Activated gamma-delta T cell treated with Interleukin-2 at 50 U/mL for 16 hours (primary cell): ENCODE measurements at places on chromosomes 5 and 9.

DNA sequence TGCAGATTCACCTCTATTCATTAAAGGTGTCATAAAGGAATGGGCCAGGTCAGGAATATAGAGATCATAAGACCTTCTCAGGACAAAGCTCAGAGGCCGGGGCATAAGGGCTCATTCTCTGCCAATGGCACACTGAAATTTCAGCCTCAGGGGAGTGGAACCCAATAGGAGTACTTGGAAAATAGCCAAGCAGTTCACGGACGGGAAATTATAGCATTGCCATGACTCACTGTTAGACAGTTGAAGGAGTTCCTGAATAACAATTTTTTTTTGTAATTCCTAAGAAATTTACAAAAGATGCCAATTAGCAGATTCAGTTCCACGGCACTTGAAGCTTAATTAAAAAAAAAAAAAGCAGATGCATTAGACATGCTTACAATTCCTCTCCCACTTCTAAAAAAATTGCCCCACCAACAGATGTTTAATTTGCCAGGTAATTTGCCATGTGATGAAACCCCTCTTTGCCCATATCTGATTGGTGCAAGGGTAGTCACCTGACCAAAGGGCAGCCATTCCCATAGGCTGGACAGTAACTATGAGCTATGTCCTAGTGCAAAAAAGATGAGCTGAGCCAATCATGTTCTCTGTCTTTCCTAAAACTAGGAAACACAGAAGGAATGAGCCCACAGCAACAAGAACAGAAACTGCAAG, 58.6 kb downstream of the PTCD2 start:
- DNase-seq, result no peak

DNA sequence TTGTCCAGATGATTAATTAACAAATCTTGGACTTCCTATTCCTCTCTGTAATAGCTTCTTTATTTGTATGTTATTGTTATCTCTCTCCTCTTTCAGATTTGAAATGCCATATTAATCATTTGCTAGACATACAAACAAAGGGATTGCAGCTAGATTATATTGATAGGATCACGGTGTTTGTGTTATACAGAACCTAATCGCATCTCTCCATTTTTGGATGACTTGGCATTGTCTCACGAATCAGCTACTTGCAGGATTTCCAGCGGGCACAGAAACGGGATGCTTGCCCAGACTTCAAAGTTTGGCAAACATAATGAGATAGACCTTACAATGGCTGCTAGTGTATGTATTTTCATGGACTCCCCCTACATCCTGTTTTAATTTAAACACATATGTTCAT, 368.1 kb downstream of the TLE4 start:
- DNase-seq, result no peak

DNA sequence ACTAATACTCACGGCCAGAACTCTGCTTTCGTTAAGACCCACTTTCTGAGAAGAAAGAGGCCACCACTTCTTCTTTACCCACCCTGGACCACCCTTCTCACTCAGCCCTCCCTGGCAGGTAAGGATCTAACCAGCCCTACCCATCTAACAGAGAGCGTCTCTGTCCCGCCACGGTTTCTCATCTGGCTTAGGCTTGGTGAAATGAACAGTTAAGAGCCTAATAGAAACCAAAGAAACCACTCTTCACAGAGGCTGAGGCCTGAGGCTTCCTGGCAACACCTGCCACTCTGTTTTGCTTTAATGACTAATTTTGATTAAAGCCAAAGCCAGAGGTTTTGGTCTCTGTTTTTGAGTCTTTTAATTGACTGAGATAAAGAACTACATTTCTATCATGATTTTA, 354.1 kb upstream of the SLC30A5 start:
- no peak for DNase-seq

GRCh38 chr5:66209350-66209749, 65.2 kb downstream of the SREK1 start:
- DNase-seq, result no peak

GRCh38 chr9:88923653-88924288, 67.5 kb upstream of the S1PR3 start:
- no peak for DNase-seq

- DNase-seq, result no peak
Observed at GRCh38 chr5:146041180-146041789, 64.1 kb downstream of the PLAC8L1 start.

DNA sequence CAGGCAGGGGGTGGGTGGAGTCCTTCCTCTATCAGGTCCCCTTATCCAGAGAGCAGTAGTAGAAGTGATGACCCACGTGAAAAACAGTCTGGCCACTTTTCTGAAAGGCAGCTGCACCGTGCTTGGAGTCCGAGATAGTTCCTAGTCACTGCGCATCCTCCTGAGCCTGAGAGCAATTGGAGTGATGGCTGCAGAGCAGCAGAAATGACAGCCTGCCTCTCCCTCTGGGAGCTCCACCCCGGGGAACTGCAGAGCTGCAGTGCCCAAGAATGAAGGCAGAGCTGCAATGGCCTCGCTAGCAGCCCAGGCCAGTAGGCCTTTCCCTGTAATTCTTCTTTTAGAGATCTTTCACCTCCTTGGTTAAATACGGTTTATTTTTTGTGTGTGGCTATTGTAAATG, 82.6 kb downstream of the CETN3 start:
- no peak for DNase-seq

DNA sequence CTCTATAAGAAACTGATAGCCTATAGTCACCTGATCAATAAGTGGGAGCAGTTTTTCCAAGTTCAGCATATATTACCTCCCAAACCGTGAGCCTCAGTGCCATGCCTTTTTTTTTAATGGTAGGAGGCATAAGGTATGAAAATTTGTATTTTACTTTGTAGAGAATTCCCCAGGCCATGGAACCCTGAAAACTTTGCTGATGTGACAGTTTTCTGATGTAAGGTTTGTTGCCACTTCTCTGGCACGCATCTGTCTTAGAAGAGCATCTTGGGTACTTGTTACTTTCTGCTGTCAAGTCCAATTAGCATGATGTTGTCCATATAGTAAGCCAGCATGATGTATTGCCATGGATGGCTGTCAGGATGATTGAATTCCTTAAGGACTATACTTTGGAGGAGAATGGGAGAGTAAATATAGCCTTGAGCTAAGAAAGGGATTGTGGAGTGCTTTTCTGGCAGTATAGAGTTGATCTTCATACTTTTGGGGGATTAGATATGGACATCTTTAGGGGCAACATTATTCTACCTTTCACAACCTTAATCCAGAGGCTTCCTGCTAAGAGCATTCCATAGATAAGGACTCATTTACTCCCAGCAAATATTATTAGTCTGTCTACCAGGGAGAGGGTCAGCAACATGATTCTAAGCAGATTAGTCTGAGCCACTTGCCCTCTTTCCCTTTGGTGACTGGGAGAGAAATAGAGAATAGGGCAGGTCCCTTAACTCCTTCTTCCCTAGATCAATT, 389.6 kb downstream of the YTHDC2 start:
- no peak for DNase-seq

DNA sequence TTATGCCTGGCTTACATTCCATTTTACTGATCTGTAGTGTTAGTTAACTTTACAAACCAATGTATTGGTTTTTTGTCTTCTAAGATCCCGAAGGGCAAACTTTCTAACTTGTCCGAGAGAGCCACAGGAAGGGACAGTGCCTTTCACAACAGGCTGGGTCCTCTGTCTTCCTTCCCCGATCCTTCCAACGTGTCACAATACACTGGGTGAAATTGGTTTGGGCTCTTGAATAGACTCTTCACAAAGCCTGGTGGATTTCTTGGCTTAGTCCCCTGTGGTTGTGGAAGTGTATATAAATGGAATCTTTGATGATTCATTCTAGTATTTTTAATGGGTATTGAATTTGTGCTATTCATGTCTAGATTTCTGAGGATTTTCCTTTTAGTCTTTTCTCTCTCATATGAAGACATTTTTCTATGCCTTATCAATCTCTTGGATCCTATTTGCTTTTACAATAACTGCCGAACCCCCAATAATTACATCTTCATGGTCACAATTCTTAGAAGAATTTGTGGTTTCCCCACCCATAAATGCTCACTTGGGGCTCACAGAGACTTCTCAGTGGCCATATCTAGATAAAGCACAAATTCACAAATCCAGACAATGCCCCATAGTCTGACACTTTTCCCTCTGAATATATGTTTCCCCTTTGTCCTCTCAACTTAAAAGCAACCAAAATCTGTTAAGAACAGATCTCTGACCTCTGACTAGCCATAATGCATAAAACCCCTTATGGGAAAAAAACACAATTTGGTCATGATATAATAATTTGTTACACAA, 107.7 kb downstream of the MTRR start:
- DNase-seq, result no peak

- no peak for DNase-seq
Observed at GRCh38 chr5:162456086-162456485, 388.5 kb downstream of the GABRG2 start.

DNA sequence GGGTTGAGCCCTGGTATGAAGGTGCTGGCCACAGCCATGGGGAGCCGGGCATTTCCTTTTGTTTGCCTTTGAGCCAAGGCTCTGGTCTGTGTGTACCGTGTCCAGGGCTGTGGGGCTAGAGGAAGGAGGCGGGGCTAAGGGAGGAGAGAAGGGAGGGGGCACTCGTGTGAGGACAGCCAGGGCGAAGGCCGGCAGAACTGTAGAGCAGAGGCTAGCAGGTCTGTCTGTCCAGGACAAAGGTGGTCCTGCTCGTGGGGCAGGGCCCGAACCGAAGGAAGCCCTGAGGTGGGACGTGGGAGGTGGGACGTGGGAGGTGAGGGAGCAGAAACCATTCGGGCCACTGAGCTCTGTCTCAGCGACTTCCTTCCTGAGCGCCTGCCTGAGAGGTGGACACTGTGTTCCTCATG, 41.3 kb upstream of the TESK1 start:
- no peak for DNase-seq

GRCh38 chr5:180115326-180116076, 43.9 kb upstream of the RNF130 start:
- no peak for DNase-seq

DNA sequence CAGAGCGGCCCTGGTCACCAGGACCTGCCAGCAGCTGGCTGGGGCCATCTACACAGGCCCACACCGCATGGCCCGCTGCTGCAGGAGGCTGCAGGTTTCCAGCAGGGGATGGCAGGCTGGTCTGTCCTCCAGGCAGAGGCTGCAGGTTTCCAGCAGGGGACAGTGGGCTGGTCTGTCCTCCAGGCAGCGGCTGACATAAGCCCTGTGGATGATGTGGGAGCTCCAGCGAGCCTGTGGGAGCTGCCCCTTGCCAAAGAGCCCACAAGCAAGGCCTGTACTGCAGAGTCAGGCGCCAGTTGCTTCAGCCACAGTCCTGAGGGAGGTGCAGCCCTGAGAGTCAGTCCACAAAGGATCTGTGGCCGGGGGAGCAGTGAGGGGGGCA, 18.5 kb downstream of the TPPP start:
- DNase-seq, result no peak

DNA sequence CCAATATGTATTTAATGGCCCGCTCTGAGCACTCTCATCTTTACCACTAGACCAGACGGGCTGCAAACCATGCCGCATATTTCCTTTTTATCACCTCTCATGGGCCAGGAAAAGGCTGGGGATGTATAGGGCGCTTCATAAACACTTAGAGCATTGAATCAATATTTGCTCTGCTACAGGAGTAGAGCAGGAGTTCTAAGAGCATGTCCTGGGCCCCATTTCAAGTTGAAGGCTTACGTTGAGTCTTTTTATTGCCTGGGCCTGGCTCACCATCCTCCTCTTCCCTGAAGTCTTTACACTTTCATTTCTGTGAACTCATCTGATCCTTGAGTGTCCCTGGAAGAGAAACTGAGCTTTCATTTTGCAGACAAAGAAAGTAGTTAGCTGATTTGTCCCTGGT, 112.4 kb downstream of the FSTL4 start:
- no peak for DNase-seq

- no peak for DNase-seq
Observed at GRCh38 chr9:127723013-127723412, 7.1 kb downstream of the TTC16 start.

DNA sequence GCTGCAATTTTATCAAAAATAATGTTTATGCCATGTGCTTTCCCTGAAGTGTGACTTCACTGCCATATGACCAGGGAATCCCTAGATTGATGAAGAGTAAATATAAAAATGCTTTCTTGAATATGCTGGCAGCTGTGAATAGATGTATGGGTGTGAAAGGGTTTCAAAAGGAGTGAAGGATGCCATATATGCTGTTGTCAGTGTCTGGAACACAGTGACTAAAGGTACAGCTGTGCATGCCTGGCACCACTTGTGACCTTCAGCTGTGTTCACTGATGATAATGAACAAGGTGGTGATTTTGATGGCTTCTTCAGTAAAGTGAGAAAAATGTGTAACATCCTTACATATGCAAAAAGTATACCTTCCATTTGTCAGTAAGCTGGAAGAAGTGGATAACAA, 69.7 kb downstream of the RAB24 start:
- no peak for DNase-seq

DNA sequence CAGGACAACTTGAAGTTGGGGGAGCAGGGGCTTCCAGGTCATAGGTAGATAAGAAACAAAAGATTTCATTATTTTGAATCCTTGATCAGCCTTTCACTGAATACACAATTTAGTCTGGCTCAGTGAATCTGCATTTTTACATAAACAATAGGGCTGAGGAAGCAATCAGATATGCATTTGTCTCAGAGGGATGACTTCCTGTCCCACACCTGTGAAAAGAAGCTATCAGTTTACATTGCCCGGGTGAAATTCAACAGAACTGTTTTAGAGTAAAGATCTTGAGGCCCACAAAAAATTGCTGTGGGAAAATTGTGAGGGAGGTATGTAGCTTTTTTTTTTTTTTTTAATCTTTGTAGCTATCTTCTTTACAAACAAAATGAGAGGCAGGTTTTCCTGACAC, 38.3 kb downstream of the DNAJB5 start:
- DNase-seq, result no peak

- no peak for DNase-seq
Observed at GRCh38 chr5:22669345-22669744, 183.8 kb downstream of the CDH12 start.

DNA sequence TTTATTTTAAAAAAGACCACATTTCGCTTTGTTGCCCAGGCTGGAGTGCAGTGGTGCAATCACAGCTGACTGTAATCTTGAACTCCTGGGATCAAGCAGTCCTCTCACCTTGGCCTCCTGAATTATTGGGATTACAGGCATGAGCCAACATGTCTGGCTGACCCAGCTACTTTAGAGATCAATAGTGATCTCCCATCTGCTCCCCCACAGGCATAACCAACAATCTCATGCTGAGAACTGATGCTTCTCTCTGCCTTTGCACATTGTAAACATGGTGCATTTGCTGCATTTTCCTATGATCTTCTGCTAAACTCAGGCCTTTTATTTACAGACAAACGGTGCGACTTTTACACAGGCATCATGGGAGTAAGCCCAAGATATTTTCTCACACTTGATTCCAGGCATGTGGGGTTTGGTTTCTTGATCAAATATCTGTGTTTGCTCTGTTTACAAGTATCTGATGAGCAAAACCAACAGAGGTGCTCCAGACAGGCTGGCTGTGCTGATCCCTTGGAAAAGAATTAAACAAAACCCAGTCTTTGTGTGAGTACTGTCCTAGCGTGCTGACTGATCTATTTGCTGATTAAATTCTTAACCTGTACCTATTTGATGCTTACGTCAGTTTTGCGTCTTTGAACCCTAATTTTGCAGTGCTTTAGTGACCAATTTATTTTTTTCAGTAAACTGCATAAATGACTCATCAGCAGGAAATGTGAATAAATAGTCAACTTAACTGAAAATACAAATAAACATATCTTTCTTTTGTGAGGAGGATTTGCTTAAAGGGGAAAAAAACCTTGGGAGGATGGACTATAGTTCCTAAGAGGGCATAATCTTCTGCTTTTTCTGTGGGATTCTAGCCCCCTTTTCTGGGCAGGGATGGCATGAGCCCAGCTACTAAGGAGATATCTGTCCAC, 191.7 kb upstream of the NR3C1 start:
- DNase-seq, result no peak

GRCh38 chr5:97888439-97888838, 705.4 kb upstream of the RIOK2 start:
- DNase-seq, result no peak

- no peak for DNase-seq
Observed at GRCh38 chr9:94782355-94783101, 56.0 kb downstream of the AOPEP start.
